ENCODE measurements at places on chromosomes 7 and 10. TPM values are rescaled to one million over a fixed set of nuclear protein-coding genes. Genes with fewer than 3 reads are reported as not detected.
A peak's percentile ranks its signal among the peaks of the same experiment; 100 is the strongest.

- peak; percentile 5 for DNase-seq
Observed at GRCh38 chr7:1323178-1324027, 90.7 kb downstream of the UNCX start.

GRCh38 chr10:10870523-10871241 is 147.0 kb upstream of the CELF2 start:
- no peak for DNase-seq

Gene PCLO
- not detected for polyA plus RNA-seq

Gene NME8
- polyA plus RNA-seq: not detected

Gene CC2D2B
- 0.18 TPM for polyA plus RNA-seq
